ENCODE measurements at places on chromosomes 6 and 20.

GRCh38 chr6:158978757-158979156 lies 21.2 kb downstream of the RSPH3 start:
- no peak for DNase-seq

DNA sequence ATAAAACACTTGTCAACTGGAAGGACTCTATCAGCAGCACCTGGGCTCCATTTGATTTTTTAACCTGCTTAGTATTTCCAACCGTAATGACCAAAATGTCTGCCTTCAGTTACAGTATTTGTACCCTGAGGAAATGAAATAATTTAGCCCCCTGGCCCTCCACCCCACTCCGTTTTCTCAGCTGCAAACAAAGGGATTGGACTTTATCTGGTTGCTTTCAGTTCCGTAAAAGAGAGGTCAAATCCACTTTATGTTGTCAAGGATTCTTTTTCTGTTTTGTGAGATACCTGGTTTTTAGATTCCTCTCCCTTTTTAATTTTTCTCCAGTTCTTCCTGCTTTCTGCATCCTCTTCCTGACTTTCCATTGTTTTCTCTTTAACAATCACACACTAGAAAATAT lies 64.4 kb upstream of the BMP2 start:
- no peak for DNase-seq

DNA sequence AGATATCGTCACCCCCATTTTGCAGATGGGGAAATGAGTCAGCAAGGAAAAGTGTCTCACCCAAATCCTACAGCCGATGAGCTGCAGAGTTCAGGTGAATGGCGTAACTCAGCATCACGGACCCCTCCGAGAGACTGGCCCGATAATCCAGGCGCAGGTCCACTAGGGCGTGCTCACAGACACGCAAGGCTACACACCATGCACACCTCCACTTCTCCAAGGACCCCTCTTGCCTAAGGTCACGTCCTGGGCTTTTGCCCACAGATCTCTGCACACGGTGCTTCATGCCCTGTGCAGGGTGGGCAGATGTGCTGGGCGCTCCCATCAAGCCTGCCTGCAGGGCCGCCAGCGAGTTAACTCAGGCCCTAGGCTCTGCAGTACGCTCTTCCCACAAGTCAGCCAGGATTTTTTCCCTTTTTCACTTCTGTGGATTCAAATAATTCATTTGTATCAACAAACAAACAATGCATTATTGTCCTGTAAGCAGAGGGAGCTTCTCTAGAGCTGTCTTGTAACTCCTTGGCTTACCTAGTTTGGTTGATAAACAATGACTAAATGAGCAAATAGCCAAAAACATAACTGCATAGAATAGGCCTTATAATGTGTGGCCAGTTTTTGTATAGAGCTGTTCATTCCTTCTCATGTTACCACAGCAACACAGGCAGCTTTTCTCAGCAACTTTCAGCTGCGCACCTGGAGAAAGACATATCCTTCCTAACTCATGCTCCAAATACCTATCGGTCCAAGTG lies 139.1 kb downstream of the AGPAT4 start:
- DNase-seq, result no peak

- no peak for DNase-seq
Measured at GRCh38 chr6:126628125-126628524, 288.2 kb downstream of the CENPW start.

DNA sequence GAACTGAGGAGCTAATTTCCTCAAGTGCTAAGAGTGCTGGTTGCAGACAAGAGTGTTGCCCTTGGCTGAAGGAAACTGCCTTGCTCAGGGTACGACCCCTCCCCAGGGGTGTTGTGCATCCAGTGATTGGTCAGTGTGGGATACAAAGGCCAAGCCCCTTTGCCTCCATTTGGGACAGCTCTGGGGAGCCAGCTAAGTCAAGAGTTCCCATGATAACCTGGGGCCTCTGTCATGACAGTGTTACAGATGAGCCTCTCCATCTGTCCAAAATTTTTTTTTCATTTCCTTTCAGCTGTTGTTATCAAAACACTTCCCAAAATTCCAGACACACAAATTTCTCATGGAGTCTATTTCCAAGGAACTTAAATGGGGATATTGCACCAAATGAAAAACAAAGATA lies 93.3 kb downstream of the HS3ST5 start:
- no peak for DNase-seq

GRCh38 chr6:111727802-111728201 lies 122.1 kb upstream of the TRAF3IP2 start:
- DNase-seq, result no peak

DNA sequence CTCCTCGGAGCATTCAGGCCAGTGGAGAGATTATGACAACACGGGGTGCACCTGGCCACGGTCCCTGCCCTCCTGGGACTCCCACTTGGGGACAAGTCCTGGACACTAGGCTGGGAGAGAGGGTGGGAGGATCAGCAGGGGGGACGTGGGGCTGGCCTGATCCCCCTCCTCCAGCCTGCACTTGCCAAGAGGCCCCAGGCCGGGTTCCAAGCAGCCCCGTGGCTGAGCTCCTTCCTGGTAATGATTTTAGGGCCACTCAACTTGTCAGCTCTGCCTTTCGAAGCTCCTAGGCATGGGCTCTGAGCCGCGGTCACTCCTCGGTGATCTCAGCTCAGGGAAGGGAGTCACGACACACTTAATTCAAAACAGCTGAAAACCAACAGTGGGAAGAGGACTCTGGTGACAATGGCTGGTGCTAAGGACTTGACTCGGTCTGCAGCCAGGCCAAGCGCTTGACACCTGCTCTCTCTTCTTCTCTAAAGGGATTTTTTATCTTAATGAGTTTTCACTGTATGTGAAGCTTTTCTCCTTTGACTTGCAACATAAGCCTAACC lies 161.7 kb downstream of the BMP7 start:
- DNase-seq, result no peak

DNA sequence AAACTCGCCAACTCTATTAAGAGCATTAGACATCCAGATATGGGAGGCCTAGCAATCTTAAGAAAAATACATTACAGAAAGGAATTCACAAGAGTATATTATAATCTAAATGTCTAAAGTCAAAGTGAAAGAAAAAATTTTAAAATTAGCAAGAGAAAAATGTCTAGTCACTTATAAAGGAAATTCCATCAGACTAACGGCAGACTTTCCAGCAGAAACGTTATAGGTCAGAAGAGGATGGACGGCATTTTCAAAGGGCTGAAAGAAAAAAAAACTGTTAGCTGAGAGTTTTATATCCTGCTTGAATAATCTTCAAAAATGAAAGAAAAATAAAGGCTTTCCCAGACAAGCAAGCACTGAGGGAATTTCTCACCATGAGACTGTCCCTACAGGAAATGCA lies 269.0 kb downstream of the HDGFL1 start:
- DNase-seq, result no peak

DNA sequence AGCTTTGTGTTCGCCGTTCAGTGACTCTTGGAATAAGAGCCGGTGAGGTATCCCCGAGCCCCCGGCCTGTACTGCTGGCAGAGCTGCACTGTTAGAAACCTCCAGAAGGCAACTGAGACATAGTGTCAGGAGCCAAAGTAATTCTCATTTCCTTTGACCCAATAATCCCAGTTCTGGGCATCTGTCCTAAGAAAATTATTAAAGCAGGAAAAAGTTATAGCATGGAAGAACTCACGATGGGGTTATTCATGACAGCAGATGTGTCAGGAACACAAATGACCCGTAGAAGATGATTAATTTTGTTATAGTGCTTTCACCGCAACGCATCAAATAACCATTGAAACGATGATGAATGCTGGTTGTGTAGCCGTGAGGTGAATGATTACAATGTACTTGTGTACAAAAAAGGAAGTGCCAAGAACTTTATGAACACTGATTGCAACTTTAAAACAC lies 20.3 kb downstream of the CYP21A2 start:
- DNase-seq, result no peak

GRCh38 chr6:159464816-159465215 lies 228.2 kb downstream of the SOD2 start:
- no peak for DNase-seq

DNA sequence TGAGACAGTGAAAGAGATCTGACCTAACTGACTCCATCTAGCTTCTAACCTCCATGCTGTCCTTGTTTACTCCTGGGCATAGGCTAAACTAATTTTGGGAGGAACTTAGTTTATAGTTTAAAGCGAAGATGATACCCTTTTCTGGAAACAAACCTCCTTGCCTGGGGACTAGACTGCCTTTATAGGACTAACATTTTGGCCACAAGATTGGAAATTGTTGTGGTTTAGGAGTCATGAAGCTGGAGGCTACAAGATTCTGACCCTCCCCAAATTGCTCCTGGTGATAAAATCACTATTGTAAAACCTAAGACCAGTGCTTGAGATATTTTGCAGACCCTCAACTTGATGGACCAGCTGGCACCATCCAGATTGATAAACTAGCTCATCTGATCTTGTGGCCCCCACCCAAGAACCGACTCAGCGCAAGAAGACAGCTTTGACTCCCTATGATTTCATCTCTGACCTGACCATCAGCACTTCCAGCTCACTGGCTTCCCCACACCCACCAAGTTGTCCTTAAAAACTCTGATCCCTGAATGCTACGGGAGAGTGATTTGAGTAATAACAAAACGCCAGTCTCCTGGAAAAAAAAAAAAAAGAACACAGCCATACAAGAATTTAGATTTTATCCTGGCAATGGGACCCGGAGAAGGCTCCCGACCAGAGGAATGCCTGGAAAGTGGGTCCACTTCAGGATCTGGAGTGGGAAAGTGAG lies 63.0 kb downstream of the ABHD12 start:
- no peak for DNase-seq

GRCh38 chr6:113120582-113121285 lies 736.4 kb upstream of the MARCKS start:
- DNase-seq, result no peak

DNA sequence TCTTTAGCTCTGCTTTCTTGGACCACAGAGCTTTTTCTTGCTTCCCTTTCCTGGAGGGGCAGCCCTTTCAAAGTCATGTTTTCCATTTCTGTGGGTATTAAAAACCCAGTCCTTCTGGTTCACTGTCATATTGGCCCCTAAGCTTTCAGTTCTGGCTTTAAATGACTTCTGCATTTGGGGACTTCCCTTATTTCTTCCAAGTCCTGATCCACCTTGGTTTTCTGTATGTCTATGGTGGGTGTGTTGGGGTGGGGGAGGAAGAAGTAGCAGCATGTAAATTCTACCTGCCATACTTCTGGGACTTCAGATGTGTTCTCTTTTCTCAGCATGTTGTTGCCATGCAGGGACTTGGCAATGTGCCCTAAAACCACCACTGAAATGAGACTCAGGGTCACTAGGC lies 77.1 kb upstream of the EMILIN3 start:
- DNase-seq, result no peak

DNA sequence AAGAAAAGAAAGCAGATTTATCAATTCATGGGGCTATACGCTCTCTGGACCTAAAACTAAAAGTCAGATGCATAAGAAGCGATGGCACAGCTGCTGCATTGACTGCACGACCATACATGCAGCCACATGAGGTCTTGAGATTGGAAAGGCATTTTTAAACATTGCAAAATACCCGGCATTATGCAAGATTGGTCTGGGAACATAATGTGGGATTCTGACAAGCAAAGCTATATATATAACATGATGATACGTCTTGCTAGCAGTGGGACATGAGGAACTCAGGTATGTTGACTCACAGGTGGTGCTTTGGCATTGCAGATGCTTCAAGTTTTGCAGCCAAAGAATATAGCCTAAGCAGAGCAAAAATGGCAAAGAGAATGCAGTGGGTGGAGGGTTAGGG lies 55.1 kb downstream of the SAMD3 start:
- DNase-seq, result no peak

DNA sequence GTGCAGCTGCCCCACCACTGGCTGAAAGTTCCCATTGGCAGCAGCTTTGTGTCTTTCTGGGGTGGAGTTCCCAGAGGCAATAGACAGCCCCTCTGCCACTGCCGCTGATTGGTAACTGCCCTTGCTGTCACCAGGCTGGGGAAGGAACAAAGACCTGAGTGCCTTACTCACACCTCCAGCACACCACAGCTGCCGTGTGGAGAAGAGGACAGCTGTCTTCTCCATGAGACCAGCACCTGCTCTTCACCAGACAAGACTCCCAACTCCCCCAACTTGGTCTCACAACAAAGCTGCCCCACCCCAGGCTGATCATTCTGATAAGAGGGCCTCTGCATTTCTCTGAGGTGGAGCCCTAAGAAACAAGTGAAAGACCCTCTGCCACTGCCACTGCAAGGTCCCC lies 39.7 kb upstream of the PTCHD4 start:
- no peak for DNase-seq

All from hematopoietic multipotent progenitor cell treated with erythropoietin and hydrocortisone succinate and interleukin-3 and kit ligand, for 15 days (in vitro differentiated cells).